ENCODE measurements at places on chromosomes 16 and 17. TPM values are rescaled to one million over a fixed set of nuclear protein-coding genes. Genes with fewer than 3 reads are reported as not detected.

Gene CCL5
- 3.2 TPM for total RNA-seq

Gene SGCA
- 99.0 TPM for total RNA-seq

Gene MPP3
- 8.5 TPM for total RNA-seq

Gene WFDC1
- total RNA-seq, result 93.6 TPM

Gene ADAM11
- 0.42 TPM for total RNA-seq

Gene KRTAP3-1
- total RNA-seq, result not detected

Gene ATAD5
- total RNA-seq, result 1.4 TPM

Gene GNG13
- total RNA-seq, result not detected

Gene CRYBA1
- not detected for total RNA-seq

Gene MC1R
- total RNA-seq, result 5.4 TPM

Gene AOC2
- 0.86 TPM for total RNA-seq

DNA sequence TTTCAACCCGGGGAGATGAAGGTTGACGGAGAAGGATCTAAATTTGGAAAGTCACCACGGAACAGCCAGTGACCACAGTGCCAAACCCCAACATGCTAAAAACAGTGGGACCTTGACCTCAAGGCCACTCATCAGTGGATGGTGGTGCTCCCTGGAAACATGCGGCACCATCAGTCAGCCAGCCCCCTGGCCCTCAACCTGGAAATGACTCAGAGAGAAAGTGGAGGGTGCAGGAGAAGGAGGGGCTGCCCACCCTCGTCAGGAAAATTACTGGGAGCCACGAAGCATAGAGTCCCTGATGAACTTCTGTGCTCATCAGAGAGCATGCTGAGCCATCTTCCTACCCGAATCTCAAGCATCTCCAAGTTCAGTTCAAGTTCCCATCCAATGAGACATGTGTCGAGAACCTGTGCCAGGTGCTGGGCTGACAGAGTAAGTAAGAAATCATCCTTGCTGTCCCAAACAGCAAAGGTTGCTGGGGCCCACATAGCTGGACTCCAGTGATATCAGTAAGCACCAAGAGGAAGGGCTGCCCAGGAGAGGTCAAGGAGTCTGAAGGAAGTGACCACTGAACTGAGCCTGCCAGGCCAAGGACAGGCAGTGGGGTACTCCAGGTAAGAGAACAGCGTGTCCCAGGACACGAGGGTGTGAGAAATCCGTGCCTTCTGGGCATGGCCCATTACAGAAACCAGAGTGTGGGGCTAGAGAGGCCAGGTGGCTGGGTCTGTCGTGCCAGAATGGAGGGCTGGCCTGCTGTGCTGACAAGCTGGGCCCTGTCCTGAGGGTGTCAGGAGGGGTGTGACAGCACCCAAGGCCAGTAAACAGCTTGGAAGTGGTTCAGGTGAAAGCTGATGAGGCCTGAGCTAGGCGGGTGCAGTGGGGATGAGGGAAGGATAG is 5.2 kb downstream of the PECAM1 start:
- DNase-seq, result peak; percentile 84

- peak; percentile 72 for DNase-seq
Observed at GRCh38 chr16:72961115-72961832, 86.7 kb downstream of the ZFHX3 start.

GRCh38 chr16:4515611-4516233 is 22.9 kb downstream of the CDIP1 start:
- DNase-seq, result no peak

- DNase-seq, result no peak
Observed at GRCh38 chr17:69434164-69434579, 19.7 kb downstream of the MAP2K6 start.

- DNase-seq, result no peak
Observed at GRCh38 chr16:23999663-24000062, 163.9 kb downstream of the PRKCB start.

DNA sequence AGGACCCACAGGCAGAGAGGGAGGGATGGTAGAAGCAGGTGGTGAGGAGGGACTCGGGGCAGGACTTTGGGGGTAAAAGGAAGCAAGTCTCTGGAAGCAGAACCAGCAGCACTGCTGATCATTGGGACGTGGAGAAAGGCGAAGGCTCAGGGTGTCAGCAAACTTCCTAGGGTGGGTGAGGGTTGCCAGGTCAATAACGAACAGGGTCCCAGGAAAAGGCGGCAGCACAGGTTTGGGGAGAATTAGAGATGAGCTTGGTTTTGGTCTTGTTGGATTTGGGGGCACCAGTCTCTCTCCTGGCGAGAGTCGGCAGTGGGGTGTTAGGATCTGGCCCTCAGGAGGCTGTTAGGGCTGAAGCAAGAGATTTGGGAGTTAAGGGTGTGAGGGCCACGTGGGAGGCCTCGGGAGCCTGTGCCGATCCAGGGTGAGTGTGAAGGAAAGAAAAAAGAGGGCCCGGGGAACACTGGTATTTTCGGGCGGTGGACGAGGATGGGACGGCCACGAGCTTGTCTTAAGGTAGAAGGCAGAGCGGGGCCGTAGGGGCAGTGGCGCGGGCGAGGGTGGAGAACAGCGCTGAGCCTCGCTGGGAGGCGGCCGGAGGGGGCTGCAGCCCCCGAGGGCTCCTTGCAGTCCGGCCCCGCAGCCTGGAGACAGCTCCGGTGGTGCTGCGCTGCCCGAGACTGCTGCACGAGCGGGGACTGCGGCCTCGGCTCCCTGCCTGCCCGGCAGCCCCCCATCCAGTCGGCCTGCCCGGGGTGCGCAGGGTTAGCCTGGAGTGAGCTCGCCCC is 765 bp upstream of the ADORA2B start:
- DNase-seq, result peak; percentile 32

GRCh38 chr16:67718668-67719047 is 458 bp downstream of the GFOD2 start:
- DNase-seq, result no peak

DNA sequence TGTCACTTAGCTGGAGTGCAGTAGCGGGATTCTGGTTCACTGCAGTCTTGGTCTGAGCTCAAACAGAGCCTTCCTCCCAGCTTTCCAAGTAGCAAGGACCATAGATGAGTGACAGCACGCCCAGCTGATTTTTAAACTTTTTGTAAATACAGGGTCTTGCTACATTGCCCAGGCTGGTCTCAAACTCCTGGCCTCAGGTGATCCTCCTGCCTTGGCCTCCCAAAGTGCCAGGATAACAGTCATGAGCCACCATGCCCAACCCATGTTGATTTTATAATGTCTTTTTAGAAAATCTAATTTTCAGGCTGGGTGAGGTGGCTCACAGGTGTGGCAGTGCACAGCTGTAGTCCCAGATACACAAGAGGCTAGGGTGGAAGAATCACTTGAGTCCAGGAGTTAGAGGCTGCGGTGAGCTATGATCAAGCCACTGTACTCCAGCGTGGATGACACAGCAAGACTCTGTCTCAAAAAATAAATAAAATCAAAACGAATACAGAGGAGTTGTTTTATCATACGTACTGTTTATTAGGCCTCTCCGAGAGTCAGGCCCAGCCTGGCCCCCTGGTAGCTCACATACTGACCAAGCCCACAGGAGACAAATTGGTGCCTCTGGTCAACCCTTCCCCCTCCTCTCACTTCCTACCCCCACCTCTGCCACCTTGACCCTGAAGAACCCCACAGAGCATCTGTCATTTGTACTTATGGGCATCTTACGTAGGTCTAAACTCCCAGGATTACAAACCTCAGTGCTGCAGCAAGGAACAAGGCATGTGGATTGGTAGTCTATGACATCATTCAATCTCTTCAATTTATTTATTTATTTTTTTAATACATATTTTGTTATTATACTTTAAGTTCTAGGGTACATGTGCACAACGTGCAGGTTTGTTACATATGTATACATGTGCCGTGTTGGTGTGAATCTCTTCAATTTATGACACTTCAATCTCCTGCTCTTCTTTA is 13.6 kb downstream of the C16orf86 start:
- DNase-seq, result no peak

DNA sequence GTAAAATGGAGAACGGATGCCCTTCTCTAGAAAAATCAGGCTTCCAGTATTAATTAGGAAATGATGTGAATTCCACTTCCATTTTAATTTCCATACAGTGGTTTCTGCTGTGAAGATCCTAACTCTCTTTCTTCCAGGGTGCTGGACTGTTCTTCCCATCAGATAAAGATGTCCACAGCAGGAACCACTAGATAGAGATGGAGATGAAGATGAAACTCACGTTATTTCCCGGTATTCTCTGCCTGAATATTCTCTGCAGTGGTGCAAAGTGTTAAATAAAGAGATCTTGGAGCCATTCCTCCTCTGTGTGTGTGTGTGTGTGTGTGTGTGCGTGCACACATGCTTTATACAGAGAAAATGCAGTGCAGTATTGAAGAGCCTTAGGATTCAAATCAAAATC is 727.5 kb downstream of the KCNJ2 start:
- DNase-seq, result no peak

DNA sequence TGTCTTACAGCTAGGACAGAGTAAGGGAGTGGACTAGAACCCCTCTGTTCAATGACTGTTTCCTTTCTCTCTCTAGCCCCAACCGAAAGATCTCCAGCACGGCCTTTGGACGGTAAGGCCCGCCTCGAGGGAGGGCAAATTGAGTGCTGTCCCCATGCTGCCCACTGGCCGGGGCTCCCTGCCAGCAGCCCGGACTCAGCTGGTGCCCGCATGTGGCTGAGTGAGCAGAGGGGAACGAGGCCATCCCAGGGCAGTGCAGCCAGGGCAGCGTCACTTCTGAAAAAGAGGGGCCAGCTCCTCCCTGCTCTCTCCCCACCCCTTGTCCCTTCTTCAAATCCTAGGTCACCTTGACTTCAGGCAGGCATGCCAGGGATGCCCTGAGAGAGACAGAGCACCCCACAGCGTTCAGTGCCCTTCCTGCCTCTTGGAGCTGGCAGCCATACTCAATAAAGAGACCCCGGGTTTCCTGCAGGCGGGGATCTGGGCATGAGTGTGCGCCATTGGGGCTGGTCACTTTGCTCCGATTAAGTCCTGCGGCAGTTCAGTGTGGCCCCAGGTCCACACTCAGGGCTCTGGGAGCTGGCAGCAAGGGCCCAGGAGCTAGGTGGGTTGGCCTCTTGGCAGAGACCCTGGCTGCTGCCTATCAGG is 130.9 kb downstream of the RAB11FIP4 start:
- DNase-seq, result peak; percentile 64

GRCh38 chr17:73091770-73092522 is 542 bp downstream of the SLC39A11 start:
- DNase-seq, result no peak

GRCh38 chr17:33381201-33381600 is 88.1 kb upstream of the ASIC2 start:
- DNase-seq, result no peak

- no peak for DNase-seq
Observed at GRCh38 chr16:71357681-71358080, 842 bp upstream of the CALB2 start.

GRCh38 chr17:81345228-81346089 is 49.8 kb upstream of the BAHCC1 start:
- peak; percentile 97 for DNase-seq

DNA sequence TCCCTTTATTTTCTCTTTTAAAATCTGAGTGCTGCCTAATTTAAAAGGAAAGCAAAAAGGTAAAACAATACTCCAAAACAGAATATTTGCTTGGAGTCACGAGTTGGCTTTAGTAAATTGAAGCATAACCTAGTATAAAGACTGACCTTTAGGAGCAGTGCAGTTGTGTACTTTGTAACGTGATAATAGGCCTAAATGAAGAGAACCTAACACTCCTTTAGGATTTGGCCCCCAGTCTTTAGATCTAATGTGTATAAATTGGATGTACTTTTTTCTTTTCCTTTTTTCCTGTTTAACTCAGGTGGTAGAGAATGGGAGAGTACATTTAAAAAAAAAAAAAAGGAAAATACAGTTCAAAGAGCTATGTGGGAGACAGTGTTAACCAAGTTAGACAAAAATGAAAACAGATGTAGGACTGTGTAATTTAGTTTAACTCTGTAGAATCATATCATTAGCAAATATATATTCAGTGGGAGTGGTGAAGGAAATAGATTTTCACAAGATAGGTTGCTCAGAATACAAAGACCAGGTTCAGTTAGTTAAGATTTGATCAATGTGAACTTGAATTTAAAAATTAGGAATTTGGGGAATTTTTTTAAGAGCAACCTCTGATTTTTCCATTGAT is 16.8 kb downstream of the CPD start:
- no peak for DNase-seq

DNA sequence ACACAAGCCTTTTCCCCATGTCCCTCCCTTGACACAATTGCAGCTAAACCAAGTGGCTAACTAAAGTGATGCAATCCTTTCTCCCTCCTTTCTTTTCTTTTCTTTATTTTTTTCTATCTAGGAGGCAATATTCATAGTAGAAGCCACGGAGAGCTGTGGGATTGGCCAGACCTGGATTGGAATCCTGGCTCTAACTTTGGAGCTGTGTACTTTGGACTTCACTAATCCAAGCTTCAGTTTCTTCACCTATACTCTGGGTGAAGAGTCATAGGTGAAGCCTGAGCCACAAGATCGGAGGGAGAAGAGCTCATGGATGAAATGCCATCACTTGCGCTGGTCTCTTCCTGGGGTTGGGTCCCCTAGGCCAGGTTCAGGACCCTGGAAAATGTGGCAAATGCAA is 177.2 kb downstream of the IRX5 start:
- no peak for DNase-seq

DNA sequence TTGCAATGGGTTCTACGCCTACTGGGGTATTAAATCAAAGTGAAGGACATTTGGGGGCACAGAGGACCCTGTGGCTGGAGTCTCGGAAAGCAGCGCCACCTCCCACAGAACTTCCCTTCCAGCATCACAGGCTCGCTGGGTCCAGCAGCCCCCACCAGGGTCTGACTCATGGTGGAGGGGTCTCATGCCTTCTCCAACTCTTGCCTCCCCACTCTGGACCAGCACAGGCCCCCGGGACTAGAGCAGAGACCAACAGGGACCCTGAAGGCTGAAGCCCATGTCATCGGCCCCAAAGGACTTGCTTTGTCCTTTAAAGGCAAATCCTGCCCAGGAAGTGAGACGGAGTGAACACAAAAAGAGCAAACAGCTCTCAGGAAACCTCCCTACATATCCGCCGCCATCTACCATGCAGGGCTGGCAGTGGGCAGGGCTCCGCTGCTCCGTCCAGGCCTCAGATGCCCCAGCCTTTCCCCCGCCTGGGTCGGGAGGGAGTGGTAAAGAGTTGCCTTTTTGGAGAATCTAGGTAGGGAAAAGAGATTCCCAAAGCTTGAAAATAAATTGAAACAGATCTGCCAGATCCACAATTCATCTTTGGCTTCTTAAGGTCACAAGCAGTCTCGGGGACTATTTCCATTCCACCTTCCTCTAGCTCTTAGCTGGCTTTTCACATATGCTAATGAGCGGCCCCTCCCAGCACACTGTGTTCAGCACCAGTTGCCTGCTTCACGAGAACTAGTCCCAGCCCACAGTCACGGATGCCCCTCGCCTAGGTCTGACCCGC is 2.1 kb upstream of the GPRC5C start:
- no peak for DNase-seq

GRCh38 chr16:12245088-12245920 is 268.8 kb downstream of the SNX29 start:
- DNase-seq, result no peak

- DNase-seq, result no peak
Observed at GRCh38 chr17:5557990-5558389, 26.3 kb downstream of the NLRP1 start.

DNA sequence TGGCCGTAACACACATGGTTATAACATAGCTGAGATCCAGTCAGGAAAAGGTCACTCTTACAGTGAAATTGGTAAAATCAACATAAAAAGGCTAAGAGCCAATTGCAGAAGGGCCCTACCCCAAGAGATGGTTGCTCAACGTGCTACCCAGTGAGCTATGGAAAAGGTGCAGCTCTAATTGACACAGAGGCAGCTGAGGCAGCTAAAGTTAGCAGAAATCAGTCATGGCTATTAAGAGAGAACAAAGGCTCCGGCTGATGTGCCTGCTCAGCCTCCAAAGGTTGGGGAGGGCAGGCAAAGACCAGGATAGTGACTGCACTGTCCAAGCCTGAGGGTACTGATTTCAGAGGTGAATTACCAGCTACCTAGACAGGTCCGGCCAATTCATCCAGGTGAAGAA is 76.5 kb upstream of the ATP2A3 start:
- DNase-seq, result no peak

GRCh38 chr16:20203272-20203671 is 124.0 kb downstream of the GP2 start:
- no peak for DNase-seq

Data from posterior vena cava (tissue), 2 donors.